Endothelial cell of coronary artery (primary cell): ENCODE measurements at places on chromosomes 2 and 18. TPM values are rescaled to one million over a fixed set of nuclear protein-coding genes. Genes with fewer than 3 reads are reported as not detected.

ACADL gene
- not detected in 2 replicates for total RNA-seq

IL36RN gene
- total RNA-seq = not detected in 2 replicates

CCL20 gene
- total RNA-seq = 0.81 and 2.1 TPM in 2 replicates

CNTNAP5 gene
- 0.09 TPM in 1 of 2 replicates, not detected in the other for total RNA-seq

DSG1 gene
- total RNA-seq = not detected in 2 replicates

RIT2 gene
- total RNA-seq = not detected in 2 replicates

ZNF397 gene
- total RNA-seq = 3.3 and 7.9 TPM in 2 replicates

GKN1 gene
- not detected in 2 replicates for total RNA-seq

NYAP2 gene
- not detected in 2 replicates for total RNA-seq

GRHL1 gene
- 0.63 and 0.75 TPM in 2 replicates for total RNA-seq

IL1R2 gene
- total RNA-seq = 0.19 TPM in 1 of 2 replicates, not detected in the other

FRZB gene
- total RNA-seq = not detected in 2 replicates

BOK gene
- 29.8 and 51.2 TPM in 2 replicates for total RNA-seq
